Inflammatory macrophage treated with lipopolysaccharide for 4 hours (primary cell): ENCODE measurements at places on chromosomes 1 and 21.

GRCh38 chr1:230047114-230047865 is 19.7 kb upstream of the GALNT2 start:
- no peak for DNase-seq

- no peak for DNase-seq
Observed at GRCh38 chr1:224219011-224219611, 36.1 kb downstream of the DEGS1 start.

- no peak for DNase-seq
Observed at GRCh38 chr1:118954301-118954905, 33.7 kb downstream of the TBX15 start.

- DNase-seq, result no peak
Observed at GRCh38 chr1:209364716-209365115, 218.8 kb upstream of the CAMK1G start.

DNA sequence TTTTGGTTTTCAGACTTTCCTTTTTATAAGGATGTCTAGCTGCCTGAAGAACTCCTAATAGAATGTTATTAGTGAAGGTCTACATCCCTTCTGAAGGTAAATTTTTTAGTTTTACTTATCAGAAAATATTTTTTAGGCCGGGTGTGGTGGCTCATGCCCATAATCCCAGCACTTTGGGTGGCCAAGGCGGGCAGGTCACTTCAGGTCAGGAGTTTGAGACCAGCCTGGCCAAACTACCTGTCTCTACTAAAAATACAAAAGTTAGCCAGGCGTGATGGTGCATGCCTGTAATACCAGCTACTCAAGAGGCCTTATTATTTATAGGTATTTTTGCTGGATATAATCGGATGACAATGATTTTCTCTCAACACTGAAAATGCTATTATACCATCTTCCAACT is 181.9 kb upstream of the KCNK2 start:
- DNase-seq, result no peak

DNA sequence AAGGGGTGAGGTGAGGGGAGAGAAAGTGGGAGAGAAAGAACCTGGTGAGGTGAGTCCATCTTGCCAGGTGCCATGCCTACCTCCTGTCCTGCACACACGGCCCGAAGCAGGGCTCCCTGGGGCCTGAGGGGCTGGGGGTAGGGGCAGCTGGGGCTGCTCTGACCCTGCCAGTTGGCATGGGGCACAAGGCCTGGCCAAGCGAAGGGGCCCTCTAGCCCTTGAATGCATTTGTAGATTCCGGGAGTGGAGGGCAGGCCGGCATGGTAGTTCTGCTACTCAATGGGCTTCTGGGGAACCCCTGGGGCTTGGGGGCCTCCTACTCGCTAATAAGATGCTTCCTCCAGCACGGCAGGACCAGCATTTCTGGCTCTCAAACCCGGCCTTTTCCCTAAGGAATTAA is 3.6 kb upstream of the PRDM16 start:
- no peak for DNase-seq

DNA sequence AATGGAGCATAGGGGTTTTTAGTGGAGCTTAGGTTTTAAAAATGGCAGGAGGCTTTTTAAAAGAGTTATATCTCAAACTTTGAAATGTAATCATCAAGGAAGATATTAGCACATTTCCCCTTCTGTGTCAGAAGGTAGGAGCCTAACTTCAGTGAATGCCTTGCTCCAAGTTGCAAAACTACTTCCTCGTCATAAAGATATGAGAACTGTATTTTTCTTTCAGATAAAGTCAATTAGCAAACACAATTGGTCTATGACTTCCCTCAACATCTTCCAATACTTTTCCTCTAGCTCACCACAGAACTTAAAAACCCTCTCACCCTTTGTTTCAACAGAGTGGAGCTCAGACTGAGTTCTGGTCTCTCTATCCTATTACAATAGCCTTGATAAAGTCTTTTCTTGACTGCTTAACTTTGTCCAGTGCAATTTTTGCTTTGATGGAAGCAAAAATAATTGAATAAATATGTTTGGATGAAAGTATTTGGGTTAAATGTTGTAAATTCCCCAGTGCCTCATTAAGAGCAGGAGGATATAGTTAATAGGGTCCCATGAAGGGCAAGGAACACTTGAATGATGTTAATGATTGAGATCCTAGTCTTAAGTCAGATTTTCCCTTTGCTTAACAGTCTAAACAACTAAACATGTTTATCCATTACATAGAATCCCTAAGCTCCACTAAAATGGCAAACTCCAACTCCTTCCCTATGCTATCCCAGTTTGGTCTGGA is 58.9 kb downstream of the TNFSF18 start:
- DNase-seq, result peak; percentile 17

GRCh38 chr1:87213135-87213515 is 115.6 kb upstream of the LMO4 start:
- DNase-seq, result no peak

GRCh38 chr1:229778794-229779193 is 152.7 kb downstream of the URB2 start:
- DNase-seq, result no peak

- DNase-seq, result no peak
Observed at GRCh38 chr21:15667010-15667409, 62.8 kb upstream of the USP25 start.

- DNase-seq, result peak; percentile 38
Observed at GRCh38 chr1:220906561-220907334, 27.5 kb downstream of the HLX start.

- DNase-seq, result no peak
Observed at GRCh38 chr1:94855307-94855700, 35.1 kb downstream of the SLC44A3 start.

GRCh38 chr1:28039341-28039740 is 49.1 kb downstream of the EYA3 start:
- DNase-seq, result no peak

DNA sequence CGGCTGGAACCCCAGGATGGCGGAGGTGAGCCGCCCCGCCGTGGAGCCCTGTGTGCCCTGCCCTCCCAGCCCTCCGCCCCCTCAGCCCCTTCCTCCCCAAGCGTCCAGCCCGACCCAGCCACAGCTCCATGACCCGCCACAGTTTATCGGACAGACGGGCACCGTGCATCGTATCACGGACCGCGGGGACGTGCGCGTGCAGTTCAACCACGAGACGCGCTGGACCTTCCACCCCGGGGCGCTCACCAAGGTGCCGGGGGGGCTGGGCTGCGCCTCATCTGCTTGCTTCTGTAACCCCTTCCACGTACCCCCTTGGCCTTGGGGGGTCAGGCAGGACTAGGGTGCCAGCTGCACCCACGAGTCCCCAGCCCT is 6.6 kb upstream of the MMP23B start:
- DNase-seq, result no peak

DNA sequence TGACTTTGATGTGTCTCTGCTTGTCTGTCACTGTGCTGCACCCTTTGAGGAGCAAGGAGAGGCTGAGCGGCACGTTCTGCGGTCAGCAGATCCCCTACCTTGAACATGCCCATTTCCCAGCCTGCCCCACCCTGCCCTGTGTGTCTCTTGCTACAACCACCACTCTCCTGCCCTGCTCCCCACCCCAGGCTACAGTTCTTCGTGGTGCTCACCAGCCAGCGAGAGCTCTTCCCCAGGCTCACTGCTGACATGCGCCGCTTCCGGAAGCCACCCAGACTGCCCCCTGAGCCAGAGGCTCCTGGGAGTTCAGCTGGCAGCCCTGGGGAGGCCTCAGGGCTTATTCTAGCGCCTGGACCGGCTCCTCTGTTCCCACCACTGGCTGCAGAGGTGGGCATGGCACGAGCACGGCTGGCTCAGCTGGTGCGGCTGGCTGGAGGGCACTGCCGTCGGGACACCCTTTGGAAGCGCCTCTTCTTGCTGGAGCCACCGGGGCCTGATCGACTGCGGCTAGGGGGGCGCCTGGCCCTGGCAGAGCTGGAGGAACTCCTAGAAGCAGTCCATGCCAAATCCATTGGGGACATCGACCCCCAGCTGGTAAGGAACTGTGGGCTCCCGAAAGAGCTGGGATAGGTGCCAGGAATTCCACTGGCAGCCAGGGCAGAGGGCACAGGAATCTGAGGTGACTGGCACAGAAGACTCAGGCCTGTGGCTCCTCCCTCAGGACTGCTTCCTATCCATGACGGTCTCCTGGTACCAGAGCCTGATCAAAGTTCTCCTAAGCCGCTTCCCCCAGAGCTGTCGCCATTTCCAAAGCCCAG is 5.6 kb downstream of the HYI start:
- no peak for DNase-seq

GRCh38 chr1:58768971-58769808 is 14.7 kb downstream of the JUN start:
- peak; percentile 44 for DNase-seq

GRCh38 chr1:71667216-71667615 is 586.4 kb upstream of the ZRANB2 start:
- peak; percentile 42 for DNase-seq

- DNase-seq, result no peak
Observed at GRCh38 chr1:34884961-34885360, 25.4 kb upstream of the SMIM12 start.

GRCh38 chr1:23198373-23198772 is 18.9 kb downstream of the HTR1D start:
- no peak for DNase-seq

- peak; percentile 89 for DNase-seq
Observed at GRCh38 chr21:29064850-29065481, 8.5 kb downstream of the CCT8 start.

DNA sequence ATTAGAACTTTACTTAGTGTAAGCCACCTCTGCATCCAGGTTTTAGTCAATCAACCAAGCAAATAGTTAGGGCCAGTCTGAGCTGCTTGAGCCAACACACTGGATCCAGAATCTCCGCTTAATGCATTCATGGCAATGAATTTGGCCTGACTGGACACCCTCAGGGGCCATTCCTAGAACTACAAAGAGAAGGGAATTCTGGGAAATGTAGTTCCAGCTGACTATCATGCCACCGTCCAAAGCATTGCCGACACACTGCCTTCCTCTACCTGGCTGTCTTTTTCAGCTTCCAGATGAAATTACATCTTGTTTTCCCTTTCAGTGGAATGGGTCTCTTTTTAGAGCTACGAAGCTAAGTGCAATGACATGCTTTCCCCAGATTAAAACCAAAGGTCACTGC is 163.0 kb upstream of the IGSF21 start:
- no peak for DNase-seq

GRCh38 chr1:87515781-87516180 is 187.1 kb downstream of the LMO4 start:
- DNase-seq, result no peak

- DNase-seq, result peak; percentile 55
Observed at GRCh38 chr1:184163674-184164465, 112.3 kb downstream of the TSEN15 start.

DNA sequence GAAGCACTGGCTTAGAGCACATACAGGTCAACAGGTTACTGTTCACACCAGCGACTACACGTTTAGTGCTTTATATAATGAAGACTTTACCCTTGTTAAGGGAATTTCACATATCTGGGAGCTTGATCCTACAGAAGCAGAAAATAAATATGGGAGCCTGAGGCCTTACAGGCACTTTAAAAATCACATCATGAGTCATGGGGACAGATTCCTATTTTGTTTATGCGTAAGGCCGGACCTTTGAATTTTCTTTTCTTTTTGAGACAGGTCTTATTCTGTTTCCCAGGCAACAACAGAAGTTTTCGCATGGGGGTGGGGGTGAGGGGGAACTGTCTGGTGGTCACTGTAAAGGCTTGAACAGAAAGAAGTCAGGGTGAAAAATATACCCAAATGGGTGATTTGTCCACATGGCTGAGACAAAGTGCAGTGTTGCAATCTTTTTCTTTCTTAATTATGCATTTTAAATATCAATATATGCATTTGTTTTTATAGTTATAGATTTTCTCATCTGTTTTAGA is 276.7 kb downstream of the KCNH1 start:
- DNase-seq, result no peak

DNA sequence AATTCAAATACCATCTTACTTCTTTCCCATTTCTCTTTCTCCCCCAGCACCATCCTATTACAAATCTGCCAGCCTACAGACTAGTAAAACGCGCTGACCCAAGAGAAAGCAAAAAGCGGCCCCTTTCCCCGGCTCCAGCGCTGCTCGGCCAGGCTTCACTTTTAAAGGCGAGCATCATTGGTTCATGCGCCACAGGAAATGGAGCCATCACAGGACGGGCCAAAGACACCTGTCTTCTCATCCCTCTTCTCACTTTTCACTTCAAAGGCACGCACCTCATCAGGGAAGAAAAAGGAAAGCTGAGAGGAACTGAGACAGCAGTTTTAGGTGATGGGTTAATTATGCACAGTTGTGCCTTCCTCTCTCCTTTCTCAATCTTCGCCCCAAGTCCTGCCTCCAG is 664.2 kb upstream of the USP24 start:
- no peak for DNase-seq

DNA sequence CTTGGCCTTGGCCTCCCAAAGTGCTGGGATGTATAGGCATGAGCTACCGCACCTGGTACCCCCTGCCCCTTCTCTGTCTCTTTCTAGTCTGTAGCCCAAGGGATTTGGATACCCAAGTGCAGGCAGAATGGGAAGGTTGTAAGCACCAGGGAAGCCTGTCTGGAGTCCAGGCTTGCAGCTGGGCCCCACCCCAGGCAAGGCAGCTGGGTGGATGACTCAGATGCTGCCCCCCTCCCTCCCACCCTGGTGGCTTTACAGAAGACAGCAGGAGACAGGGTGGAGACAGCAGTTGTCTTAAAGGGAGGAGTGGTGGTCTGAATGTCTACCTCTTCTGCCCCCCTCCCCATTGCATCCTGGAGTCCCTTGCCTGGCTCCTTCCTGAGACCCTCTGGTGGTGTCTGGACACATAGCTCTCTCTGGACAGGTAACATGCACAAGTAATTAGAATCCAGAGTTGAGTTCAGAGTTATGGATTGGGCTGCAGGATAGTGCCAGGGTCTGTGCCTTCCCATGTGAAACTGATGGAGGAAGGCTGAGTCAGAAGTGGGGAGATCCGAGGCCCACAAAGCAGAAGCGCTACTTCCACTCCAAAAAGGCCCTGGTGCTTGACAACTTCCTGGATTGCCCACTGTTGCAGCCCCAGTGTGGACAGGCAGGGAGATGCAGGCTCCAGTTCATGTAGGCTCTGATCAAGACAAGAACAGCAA is 5.1 kb downstream of the LMNA start:
- peak; percentile 94 for DNase-seq

DNA sequence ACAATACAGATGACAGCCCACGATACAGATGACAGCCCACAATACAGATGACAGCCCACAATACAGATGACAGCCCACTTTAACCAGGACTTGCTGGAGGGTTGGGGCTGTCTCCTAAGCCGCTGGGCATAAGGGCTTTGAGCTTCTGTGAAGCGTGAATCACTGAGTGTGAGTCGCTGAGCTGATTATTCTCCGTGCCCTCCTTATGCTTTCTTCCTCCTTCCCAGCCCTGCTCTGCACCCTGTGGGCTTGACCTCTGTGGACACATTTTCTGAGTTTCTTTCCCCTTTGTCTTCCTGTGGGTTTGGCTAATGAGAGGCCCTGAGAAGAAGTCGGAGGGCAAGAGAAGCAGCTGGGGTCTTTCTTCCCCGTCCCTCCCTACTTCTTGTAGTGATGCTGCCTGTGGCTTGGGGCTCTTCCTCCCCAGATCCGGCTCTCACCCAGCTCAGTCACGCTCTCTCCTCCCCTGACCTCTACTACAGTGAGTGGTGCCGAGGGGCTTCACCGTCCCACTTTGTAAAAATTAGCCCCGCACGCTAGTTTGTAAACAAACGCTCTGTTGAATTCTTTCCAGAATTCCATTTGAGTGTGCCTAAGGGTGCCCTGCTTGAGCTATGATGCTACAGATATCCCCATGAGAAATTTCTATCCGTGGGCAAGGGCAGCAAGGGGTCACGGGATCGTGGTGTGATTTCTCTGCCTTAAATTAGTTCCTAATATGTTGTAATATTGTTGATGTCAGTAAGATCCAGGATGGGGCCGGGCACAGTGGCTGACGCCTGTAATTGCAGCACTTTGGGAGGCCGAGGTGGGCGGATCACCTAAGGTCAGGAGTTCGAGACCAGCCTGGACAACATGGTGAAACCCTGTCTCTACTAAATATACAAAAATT is 46.4 kb upstream of the SOD1 start:
- DNase-seq, result peak; percentile 87
